ENCODE measurements at places on chromosomes 2 and 18. TPM values are rescaled to one million over a fixed set of nuclear protein-coding genes. Genes with fewer than 3 reads are reported as not detected.

NMUR1 gene
- 2.1 TPM for total RNA-seq

GRCh38 chr18:47036927-47037578, 1.6 kb upstream of the ELOA2 start:
- no peak for DNase-seq

DNA sequence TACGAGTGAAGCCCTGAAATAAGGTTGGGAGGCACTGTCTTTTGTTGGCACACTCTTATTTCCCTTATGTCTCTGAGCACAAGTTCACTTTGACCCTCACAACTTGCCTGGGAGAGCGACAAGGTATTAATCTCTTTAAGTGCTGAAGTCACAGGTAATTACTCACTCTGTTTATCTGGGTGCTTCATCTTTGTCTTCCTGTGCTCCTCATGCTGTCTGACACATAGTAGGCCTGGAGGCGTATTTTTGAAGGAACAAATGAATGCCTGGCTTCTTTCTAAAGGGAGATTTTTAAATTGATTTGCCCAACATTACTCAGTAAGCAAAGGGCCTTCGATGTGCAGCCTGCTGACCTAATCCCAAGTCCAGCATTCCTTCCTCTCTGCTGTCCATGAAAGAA, 507.1 kb upstream of the TNP1 start:
- DNase-seq, result no peak

GRCh38 chr2:180730976-180731375, 249.4 kb upstream of the UBE2E3 start:
- DNase-seq, result no peak

GPR17 gene
- 0.46 TPM for total RNA-seq

DNA sequence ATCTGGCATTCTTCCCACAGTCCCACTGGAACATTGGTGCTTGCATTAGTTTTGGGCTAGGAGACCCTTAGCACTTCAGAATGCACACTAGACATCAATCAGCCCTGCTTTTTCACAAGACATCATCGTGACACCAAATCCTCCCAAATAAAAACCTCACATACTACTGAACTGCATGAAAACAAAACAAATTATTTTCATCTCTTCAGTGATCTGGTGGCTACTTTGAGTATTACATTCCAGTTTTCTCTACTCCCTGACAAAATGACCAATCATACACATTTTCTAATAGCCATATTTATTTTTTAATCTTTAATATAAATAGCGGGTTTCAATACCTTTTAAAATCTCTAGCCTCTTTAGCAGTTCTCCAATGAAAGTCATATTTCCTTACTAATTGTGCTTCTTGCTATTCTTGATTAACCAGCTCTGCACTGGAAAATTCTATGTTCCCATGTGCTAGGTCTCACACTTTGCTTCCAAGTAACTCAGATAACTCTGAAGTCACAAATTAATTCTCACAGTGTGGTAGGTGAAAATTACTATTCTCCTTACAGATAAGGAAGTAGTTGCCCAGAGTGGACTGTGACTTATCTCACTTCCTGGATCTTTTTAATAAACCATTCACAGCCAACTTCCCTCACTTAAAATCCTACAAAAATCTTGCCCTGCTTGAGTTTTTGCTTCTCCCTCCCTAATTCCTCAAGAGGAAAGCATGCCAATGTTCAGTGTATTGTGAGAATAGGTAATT, 82.5 kb upstream of the EPB41L3 start:
- DNase-seq, result no peak

TUBB8B gene
- total RNA-seq, result 1.0 TPM

GRCh38 chr2:187548656-187549055, 5.6 kb downstream of the TFPI start:
- DNase-seq, result no peak

DNA sequence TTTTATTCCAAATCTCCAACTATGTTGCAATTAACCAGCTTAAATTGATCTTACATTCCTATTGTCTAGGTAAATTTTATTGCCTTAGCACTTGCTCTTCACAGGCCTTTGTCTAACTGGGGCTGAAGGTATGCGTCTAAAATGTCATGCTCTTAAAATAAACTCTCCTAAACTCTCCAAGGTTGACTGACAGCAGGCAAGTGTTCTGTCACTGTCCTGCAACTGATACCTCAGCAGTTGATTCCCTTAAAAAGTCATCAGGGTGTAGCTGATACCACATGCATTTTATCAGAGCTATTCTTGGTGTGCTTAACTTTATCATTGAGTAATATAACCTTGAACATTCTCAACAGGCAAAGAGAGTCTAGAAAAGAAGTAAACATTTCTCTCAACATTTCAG, 680 bp downstream of the TTN start:
- no peak for DNase-seq

DNA sequence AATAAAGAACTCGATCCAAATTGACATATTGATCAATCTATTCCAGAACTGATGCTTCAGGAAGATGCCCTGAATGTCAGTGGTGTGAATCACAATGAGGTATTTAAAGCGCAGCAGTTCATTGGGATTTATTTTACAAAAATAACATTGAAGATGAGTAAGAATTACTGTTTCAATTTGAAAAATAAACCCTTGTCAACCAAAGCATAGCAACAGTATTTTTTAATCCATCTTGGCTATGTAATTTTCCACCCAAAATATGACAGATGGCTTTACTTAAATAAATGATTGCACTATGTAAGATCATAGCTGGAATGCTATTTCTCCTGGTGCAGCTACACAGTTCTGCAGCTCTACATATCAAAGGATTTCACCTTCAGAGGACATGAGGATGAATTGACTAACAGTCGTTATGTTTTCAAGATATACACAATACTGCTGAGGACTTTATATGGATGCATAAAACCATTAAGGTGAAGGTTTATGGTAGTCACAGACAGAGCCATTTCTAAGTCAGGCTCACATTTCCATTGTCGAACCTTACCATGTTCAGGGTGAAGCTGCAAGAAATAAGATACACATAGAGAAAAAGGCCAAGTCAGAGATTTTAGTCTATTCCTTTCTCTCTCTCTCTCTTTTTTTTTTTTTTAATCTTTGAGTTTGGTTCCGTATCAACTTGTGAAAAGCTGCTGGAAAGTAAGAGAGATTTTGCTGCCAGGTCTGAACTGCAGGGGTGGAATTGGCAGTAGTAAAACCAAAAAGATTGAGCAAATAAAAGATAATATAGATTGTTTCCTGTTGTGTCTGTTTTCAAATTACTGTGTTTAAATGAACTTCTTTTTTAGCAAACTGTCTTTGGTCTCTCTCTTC, 398.0 kb upstream of the CDH20 start:
- DNase-seq, result no peak

DNA sequence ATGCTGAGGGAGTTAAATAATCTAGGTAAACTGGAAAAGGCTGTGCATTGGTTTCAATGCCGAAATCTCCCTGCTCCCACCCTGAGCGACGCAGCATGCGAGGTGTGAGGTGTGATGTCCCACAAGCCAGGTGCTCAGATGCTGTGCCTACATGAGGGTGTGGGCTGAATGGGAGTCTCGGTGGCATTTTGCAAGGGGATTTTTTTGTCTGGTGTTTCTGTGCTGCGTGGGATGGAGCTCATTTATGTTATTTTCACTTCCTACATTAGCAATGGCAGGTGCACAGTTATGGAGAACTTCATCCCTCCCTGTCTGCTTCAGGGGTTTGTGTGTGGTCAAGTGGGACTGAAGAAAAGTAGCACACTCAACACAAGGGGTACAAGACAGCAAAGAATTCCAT, 110.2 kb upstream of the CCDC68 start:
- no peak for DNase-seq

DNA sequence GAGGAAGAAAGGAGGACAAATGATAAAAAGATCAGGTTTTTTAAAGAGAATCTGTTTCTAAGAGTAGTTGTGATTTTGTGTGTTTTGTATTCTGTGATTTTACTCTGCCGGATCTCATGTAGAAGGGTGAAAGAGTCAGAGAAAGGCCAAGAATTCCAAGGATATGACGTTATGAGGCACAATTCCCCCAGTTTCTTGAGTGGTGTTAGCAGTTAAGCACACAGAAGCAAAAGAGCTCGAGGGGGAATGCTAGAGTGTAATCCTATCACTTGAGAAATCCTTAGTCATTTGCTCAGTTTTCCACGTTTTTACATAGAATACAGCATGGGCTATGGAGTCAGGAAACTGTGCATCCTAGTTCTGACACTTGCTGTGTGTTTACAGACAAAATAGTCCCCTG, 34.8 kb downstream of the METTL4 start:
- no peak for DNase-seq

EFR3B gene
- total RNA-seq, result 8.9 TPM

- no peak for DNase-seq
Observed at GRCh38 chr18:67733088-67733487, 216.6 kb upstream of the DSEL start.

UPP2 gene
- not detected for total RNA-seq

DNA sequence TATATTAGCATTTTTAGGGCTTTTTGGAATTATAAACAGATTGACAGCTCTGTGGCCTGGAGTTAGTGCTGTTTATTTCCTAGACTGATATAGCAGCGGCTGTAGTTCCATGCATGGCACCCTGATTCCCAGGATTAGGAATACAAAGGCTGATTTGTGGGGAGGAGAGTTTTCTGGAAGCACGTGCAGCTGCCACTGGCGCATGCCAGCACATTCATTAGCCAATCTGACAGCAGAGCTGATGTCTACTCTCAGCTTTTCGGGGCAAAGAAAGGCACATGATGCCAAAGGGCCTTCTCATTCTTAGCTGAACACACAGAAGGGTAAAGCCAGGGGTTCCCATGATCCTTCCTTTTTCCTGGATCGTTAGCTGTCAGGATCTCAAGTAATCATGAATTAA, 45.7 kb upstream of the RAPH1 start:
- no peak for DNase-seq

- no peak for DNase-seq
Observed at GRCh38 chr2:30266051-30266621, 34.8 kb downstream of the LBH start.

- DNase-seq, result no peak
Observed at GRCh38 chr2:62208074-62208757, 12.3 kb downstream of the B3GNT2 start.

DNA sequence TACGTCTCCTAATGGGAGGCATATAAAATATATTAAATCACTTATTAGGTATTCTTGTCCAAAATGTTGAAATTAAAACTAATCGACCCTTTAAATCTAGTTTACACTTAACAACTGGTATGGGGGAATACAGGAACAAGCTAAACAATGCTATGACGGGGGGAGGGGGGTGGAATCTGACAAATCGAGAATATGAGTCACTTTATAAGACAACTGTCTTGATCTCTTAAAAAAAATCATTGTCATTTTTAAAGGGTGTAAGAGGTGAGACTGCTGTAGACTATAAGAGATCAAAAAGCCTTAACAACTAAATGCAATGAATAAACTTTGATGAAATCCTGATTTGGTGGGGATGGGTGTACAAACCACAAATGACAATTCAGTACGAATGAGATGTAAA, 6.0 kb downstream of the MAP3K2 start:
- no peak for DNase-seq

GRCh38 chr18:78741381-78742217, 238.0 kb upstream of the SALL3 start:
- no peak for DNase-seq

GRCh38 chr2:10289891-10290290, 12.8 kb upstream of the HPCAL1 start:
- DNase-seq, result no peak

GALNT14 gene
- not detected for total RNA-seq

COL6A3 gene
- 108 TPM for total RNA-seq

GRCh38 chr2:26640331-26640745, 828 bp downstream of the CIB4 start:
- DNase-seq, result peak; percentile 40

GRCh38 chr2:27737676-27738348, 33.7 kb upstream of the MRPL33 start:
- DNase-seq, result no peak

STON1 gene
- total RNA-seq, result 15.9 TPM

- no peak for DNase-seq
Observed at GRCh38 chr18:76203552-76203951, 291.5 kb downstream of the ZNF516 start.

DNA sequence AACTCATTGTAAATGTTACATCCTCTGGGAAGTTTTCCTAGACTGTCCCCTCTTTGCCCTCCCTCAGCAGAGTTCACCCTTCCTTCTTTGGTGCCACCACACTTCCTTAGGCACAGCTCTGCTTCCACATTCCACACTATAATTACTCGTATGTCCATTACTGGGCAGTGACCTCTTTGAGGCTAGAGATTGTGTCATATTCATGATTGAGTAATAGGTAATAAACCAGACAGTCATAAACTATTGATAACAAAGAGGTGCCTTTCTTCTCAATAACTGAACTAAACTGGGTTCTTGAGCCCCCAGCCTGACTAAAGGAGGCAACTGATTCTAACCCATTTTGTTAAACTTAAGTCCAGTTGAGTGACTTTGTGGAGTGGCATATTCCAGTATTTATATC, 28.3 kb downstream of the MYO3B start:
- DNase-seq, result no peak

TMEM178A gene
- total RNA-seq, result 5.2 TPM

PKP4 gene
- 160 TPM for total RNA-seq

CNDP1 gene
- not detected for total RNA-seq

DNA sequence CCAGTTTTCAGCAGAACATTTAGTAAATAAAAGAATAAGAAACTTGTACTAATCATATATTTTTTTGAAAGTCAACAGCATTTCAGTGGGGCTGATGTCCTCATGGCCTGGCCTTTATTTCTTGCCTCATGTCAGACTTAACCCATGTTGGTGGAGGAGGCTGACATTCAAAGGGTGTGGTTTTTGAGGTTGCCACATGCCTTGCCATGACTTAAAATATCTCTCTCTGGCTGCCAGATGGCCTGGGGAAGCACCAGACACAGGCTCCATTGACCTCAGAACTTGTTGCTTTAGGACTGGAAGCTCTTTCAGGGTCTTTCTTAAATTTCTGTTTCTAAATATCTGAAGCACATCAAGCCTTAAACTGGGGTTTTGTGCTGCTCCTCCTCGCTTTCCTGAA, 32.5 kb upstream of the CD28 start:
- no peak for DNase-seq

DNA sequence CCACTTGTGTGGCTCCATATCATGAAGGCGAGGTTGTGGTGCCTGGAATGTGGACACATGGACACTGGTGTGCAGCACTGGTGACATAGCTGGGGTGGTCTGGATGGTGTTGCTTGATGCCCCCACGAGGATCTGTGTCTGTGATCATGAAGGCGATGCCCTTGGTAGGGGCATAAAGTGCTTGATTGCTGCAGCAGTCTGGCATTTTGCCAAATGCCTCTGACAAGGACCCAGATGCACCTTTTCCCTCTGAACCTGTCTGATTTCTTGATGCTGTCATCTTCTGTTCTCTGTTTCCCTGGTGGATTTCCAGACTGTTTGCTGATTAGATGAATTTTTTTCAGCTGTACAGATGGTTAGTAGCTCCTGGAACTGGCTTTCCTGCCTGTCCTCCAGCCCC, 752.0 kb upstream of the HS6ST1 start:
- DNase-seq, result no peak

GRCh38 chr2:162113088-162113775, 38.8 kb downstream of the GCG start:
- no peak for DNase-seq
